Activated CD4-positive, alpha-beta T cell treated with anti-CD3 and anti-CD28 coated beads, Interleukin-2, amount 10 ng/mL, durations not matched to agents 7 days and 5 days (primary cell): ENCODE measurements at places on chromosomes 13 and 19. TPM values are rescaled to one million over a fixed set of nuclear protein-coding genes. Genes with fewer than 3 reads are reported as not detected.
A peak's percentile ranks its signal among the peaks of the same experiment; 100 is the strongest.

DNA sequence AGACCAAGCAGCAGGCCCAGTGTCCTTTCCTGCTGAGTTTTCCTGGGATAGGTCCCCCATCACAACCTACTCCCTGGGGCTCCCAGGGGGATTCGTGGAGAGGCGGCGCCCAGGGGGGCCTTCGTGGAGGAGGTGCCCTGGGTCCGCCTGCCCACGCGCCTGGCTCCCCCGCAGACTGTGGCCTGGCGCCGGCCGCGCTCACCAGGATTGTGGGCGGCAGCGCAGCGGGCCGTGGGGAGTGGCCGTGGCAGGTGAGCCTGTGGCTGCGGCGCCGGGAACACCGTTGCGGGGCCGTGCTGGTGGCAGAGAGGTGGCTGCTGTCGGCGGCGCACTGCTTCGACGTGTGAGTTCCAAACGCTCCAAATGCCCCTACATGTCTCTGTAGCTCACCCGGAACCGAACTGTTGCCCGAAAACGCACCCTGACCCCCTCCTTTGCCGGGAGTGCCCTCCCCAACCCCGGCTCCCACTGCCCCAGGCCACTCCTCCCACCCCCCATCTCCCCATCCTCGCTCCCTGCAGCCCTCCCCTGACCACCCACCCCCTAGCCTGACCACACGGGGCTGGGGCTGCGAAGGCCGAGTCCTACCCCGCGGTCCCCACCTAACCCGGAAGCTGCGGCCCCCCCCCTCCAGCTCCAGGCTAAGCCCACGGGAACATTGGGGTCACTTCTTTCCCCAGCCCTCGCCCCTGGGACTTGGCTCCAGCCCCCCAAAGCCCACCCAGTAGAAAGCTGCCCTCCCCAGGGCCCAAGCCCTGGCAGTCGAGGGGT lies 3.3 kb downstream of the TIMM13 start:
- H3K4me3 ChIP-seq = no peak overlapping the region
- peaks cover 12% of the 10 kb centered on the region for H3K4me1 ChIP-seq
- no peak overlapping the region for H3K27ac ChIP-seq

The S1PR5 gene
- not detected for total RNA-seq

DNA sequence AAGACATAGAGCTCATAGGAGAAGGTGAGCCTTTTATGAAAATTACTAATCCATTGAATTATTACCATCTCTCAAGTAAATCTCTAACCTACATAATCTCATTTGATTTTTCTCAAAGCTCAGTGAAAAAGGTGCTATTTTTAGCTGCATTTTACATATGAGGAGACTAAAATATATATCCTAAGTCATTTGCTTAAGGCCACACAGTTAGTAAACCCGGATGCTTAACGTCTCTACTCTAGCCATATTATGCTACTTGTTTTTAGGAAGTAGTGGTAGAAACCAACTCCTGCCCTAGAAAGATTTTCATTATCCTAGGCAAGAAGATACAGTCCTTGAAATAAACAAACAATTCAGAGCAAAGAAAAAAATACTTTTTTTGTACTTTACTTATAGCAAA lies 108.9 kb downstream of the RBM26 start:
- no peak overlapping the region for H3K27ac ChIP-seq
- H3K27me3 ChIP-seq = peaks cover 11% of the 10 kb centered on the region
- H3K4me3 ChIP-seq = no peak overlapping the region
- H3K4me1 ChIP-seq = no peaks in the 10 kb centered on the region
- no peaks in the 10 kb centered on the region for H3K36me3 ChIP-seq

DNA sequence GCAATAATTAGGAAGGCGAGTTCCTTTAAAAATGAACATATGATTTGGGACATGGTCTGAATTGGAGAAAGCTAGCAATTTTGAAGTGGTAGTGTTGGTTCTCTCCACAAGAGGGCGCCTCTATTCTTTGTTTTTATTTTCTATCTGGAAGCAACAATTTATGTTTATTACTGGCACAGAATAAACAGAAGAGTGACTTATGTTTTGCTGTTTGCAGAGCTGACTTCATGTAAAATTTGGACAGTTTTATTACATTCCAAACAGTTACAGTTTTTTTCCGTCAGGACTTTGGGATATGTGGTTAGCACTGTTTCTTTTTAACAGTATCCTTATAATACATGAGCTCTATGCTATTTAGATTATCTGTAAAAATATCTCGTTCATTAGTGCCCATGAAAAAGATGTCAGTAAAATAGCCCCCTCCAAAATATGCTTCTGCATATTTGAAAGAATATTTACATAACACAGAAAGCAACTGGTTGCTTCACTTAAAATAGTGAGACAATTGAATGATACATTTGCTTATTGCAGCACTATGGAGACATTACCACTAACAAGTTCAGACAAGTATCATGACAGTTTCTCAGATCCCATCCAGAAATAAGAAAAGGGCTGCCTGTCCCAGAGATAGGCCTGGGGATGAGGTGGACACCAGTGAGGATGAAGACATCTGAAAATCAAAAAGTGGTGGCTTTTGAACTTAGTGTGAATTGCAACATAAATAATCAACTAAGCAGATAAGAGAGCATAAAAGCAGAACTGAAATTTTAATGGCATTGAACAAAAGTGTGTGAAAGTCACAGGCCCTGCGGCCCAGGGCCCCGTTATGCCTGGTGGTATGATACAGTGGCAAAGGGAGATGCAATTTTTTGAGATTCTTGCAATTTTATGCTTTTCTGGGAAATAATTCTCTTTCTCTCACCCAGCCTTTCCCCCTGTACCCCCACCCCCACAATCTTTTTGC lies 32.3 kb upstream of the FGF9 start:
- peaks cover 1% of the 10 kb centered on the region for H3K4me1 ChIP-seq
- peaks cover 2% of the 10 kb centered on the region for H3K27me3 ChIP-seq
- H3K36me3 ChIP-seq = no peaks in the 10 kb centered on the region
- DNase-seq = peak; percentile 51
- no peak overlapping the region for H3K27ac ChIP-seq
- no peak overlapping the region for H3K4me3 ChIP-seq

DNA sequence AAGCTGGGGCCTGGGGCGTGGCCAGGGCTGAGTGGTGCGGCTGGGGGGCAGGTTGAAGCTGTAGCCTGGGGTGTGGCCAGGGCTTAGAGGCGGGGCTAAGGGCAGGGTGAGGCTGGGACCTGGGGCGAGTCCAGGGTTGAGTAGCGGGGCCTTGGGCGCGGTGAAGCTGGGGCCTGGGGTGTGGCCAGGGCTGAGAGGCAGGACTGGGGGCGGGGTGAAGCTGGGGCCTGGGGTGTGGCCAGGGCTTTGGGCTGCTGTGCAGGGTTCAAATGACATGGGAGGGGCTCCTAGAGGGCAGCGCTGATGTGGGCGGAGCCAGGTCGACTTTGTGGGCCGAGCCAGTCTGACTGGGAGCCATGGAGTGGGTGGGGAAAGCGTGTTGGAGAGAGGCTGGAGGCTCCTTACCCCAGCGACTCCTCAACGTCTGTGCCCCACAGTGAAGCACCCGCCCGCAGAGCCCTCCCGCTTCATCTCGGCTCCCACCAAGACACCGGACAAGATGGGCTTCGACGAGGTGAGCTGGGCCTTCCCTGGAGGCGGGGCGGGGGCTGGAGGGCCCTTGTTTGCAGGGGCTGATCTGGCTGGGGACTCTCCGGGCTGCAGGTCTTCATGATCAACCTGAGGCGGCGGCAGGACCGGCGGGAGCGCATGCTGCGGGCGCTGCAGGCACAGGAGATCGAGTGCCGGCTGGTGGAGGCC lies 21.5 kb downstream of the COLGALT1 start:
- DNase-seq = peak; percentile 20
- no peak overlapping the region for H3K4me3 ChIP-seq
- no peak overlapping the region for H3K27ac ChIP-seq
- no peaks in the 10 kb centered on the region for H3K27me3 ChIP-seq
- peaks cover 6% of the 10 kb centered on the region for H3K4me1 ChIP-seq

DNA sequence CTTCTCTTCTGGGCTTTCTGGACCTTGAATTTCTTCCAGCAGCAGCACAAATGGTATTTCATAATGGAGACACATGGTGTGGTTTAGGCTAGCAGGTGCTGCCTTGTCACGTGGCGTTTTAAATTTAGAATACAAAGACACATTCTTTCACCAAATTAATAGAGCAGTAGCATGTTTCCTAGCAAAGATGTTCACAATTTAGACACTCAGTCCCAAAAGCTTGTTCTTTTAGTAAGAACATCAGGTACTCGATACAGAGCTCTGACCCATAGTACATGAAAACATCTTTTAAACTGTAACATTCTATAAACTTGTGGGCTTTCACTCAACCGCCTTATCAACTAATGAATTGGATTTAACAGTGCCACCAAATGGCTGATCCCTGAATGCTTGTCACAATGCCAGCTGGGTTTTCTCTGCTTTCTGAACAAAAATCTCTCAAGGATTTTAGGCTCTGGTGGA lies 290.1 kb downstream of the DCLK1 start:
- no peak overlapping the region for H3K4me3 ChIP-seq
- H3K27me3 ChIP-seq = no peaks in the 10 kb centered on the region
- no peak for DNase-seq
- H3K4me1 ChIP-seq = no peaks in the 10 kb centered on the region

DNA sequence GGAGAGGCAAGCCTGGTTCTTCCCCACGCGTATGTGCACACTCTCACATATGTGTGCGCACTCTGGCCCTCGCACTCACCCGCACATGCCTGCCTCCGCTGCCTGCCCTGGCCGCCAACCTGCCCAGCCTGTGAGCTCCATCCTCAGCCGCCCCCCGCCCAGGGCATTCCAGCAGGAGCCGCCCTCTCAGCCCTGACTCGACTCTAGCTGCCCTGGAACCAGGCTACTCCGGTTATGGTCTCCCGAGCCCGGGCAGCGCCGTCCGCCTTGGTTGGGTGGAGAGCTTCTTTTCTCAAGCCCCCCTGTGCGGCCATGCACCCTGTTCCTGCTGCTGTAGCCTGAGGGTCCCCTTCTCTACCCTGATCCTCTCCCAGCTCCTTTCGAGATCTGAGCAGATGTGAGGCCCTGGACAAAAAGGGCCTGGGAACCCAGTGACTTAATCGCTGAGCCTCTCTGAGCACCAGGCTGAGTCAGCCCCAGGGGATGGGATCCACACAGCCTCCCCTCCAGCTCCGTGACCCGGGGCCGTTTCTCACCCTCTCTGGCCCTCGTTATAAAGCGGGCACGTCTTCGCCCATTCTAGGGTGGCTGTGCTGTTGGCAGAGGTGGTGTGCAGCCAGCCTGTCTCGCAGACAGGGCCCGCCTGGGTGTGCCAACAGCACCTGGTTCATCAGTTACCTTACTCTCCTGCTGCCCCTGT lies 191.5 kb downstream of the TEX29 start:
- H3K27ac ChIP-seq = no peak overlapping the region
- no peaks in the 10 kb centered on the region for H3K4me1 ChIP-seq
- no peak for DNase-seq
- H3K27me3 ChIP-seq = no peaks in the 10 kb centered on the region
- no peaks in the 10 kb centered on the region for H3K36me3 ChIP-seq

DNA sequence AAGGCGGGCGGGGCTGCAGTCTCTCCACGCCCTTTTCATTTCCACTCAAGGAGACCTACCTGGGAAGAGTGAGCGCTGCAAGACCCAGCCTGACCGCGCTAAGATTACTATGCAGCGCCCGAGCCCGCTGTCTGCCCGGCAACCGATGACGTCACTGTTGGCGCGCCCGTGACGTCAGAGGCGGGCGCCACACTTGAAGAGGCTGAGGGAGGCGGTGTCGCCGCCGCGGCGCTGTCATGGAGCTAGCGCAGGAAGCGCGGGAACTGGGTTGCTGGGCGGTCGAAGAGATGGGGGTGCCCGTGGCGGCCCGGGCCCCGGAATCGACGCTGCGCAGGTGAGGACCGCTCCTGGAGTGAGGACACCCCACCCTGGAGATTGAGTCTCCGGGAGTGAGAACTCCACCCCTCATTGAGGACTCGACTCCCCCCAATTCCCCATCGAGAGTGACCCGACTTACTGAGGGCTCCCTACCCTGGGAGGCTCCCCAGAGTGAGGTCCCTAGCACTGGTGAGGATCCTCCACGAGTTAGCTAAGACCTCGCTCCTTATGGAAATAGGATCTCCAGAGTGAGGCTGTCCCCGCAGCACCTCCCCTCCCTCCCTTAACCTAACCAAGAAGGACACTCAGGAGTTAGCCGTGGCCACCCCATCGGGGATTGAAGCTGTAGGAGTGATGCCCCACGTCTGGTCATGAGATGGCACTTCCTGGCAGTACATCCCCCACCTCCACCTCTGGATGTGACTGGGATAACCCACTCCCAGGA lies at the start of gene HAUS5:
TSS of gene HAUS5 (plus strand) at position 177 of the 763 bp plus-strand sequence. CDS start at position 237, 60 bp downstream.
- no peaks in the 10 kb centered on the region for H3K27me3 ChIP-seq
- peaks cover 17% of the 10 kb centered on the region for H3K36me3 ChIP-seq
- H3K4me1 ChIP-seq = peaks cover 53% of the 10 kb centered on the region
- H3K4me3 ChIP-seq = peak within 1 kb of the TSS; percentile 85
- peak; percentile 95 for DNase-seq

The NLRP9 gene
- total RNA-seq = not detected

DNA sequence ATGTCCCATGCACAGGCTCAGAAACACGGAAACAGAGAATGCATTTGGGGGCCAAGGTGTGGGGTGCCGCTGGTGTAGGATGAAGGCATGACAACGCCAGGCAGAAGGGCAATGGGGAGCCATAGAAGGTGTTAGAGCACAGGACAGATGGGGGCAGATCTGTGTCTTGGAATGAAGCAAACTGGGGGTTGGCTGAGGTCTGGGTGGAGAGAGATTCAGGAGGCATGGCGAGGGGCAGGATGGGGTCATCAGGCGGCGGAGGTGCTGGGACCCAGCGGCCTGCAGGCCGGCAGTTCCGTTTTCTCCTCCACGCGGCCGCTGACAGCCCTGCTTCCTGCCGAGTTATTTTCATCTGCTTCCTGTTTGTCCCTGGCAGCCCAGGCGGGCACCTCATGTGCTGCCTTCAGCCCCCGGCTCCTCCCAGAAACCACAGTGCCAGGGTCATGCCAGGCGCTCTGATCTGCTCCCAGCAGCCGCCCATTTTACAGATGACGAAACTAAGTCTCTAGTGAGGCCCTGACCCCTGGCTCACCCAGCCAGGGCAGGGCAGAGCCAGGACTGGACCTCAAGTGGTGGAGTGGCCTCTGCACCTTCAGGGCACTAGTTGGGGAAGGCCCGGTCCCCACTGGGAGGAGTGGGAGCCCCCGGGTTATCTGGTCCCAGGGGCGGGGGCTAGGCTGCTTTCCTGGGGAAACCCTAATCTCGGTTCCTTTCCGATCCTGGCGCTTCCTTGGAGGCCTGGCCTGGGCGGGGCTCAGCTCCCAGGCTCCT lies 2.2 kb downstream of the ARHGAP45 start:
- peak overlapping the region; percentile 93 for H3K27ac ChIP-seq
- peak; percentile 87 for DNase-seq
- peaks cover 57% of the 10 kb centered on the region for H3K4me1 ChIP-seq
- peaks cover 42% of the 10 kb centered on the region for H3K36me3 ChIP-seq
- peak overlapping the region; percentile 91 for H3K4me3 ChIP-seq

The ZNF726 gene
- total RNA-seq = 14.8 TPM
